A549 (cell line): ENCODE measurements at places on chromosomes 5 and 9.

GRCh38 chr9:71270554-71270953 lies 149.1 kb upstream of the TRPM3 start:
- DNase-seq: no peak

GRCh38 chr9:80885894-80886293 lies 803.5 kb downstream of the TLE1 start:
- DNase-seq: no peak

DNA sequence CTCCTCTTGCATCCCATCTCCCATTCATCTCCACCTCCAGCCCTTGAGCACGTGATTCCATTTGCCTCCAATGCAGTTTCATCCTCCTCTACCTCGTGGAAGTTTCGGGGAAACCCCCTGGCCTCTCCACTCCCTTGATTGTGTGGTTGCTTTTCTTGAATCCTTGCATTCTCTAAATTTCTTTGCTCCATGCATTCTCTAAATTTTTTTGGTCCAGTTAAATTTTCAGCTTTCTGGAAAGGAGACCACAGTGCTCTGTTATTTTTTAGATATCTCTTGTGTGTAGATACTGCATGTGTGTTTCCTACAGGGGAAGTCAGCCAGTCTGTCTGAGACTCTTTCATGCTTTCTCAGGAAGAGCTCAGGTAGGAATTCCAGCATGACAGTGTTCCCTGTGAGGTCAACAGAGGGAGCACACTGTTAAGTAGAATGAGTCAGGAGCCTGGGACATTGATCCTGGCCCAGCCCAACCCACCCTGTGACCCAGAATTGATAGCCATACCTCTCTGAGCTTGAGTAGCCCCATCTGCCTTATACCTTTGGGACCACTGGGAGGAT lies 52.8 kb downstream of the AMBP start:
- DNase-seq: no peak

GRCh38 chr5:110343616-110344015 lies 382.9 kb downstream of the TMEM232 start:
- DNase-seq: no peak

- peak; percentile 75 for DNase-seq
These were observed 872 bp downstream of the TXNDC15 start for GRCh38 chr5:134874831-134875655.

GRCh38 chr5:169765176-169765996 lies 128.3 kb downstream of the DOCK2 start:
- no peak for DNase-seq

DNA sequence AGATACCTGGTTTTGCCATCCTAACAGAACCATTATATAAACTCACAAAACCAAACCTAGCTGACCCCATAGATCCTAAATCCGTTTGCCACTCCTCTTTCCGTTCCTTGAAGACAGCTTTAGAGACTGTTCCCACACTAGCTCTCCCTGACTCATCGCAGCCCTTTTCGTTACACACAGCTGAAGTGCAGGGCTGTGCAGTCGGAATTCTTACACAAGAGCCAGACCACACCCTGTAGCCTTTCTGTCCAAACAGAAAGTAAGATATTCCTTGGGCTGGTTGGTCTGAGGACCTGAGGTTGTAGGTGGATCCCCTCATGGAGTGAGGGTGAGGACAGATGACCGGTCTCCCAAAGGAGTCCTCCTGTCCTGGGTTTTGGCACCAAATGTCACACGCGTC lies 56.7 kb upstream of the NAA35 start:
- DNase-seq: peak; percentile 23

- DNase-seq: no peak
These were observed 9.6 kb upstream of the IL17B start for GRCh38 chr5:149388498-149389190.

DNA sequence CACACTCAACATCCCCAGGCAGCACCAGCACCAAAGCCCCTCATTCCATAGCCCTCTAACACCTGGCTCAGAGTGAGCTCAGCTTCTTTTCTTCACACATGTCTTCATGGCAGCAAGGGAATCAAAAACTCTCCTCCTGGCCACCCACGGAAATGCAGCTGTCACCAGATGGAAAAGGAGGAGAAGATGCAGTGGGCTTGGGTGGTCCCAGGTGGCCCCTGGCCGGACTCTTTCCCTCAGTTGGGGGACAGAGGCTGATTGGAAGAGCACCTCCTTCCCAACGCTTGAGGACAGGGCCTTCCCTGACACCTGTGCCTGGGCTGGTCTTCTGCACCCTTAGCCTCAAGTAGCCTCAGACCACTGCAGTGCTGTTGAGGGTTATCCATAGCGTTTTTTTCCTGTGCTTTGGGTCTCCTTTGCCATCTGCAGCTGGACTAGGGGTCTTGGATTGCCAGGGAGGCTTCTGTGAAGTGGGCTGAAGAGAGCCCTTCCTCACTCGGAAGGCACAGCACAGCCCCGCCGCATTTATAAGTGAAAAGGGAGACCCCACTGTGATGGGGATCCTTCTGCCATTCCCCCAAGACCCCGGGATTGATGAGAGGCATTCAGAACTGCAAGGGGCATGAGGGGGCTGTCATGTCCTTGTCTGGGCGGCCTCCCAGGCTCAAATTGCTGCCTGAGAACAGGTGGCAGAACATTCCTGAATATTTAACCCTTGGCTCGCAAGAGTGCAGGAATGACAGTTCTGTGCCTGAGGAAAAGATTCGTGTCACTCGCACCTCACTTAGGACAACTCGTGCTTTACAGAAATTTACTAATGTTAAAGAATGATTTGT lies 200.0 kb downstream of the AUH start:
- no peak for DNase-seq

DNA sequence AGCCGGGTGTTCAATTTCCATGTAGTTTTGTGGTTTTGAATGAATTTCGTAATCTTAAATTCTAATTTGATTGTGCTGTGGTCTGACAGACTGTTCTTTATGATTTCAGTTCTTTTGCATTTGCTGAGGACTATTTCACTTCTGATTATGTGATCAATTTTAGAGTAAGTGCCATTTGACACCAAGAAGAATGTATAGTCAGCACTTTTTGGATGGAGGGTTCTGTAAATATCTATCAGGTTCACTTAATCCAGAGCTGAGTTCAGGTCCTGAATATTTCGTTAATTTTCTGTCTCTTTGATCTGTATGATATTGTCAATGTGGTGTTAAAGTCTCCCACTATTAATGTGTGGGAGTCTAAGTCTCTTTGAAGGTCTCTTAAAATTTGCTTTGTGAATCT lies 944.9 kb downstream of the TLE4 start:
- no peak for DNase-seq

DNA sequence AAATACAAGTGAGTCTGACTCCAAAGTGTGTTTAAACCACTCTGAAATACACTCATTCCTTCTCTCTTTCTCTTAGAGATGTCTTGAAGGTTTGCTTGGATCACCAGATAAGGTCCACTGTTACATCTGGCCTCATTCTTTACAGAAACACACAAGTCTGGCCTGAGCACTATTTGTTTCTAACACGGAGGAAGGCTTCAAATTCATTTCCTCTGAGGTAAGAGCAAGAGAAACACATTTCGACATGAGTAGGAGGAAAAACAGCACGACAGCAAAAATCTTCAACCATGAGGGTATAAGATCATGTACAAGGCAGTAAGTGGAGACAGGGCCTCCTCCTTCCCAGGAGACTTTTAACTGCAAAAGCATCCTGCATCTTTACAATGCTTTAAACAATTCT lies 8.0 kb downstream of the SIL1 start:
- no peak for DNase-seq

GRCh38 chr5:39518516-39518915 lies 93.7 kb upstream of the DAB2 start:
- DNase-seq: peak; percentile 16

DNA sequence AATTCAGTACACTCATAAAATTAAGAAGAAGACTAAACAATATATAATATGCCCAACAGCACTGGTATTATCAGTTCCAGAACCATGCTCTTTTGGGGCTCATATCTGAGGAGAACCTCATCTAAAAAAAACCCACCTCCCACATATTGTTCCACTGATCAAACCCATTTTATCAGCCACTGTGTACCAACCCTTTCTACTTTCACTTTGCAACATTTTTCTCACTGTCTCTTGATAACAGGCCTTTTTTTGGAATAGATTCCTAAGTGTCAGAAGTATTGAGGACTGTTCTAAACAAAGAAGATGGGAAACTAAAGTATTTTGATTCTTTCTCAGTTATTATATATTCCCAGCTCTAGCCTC lies 173.2 kb downstream of the GABRB2 start:
- no peak for DNase-seq

DNA sequence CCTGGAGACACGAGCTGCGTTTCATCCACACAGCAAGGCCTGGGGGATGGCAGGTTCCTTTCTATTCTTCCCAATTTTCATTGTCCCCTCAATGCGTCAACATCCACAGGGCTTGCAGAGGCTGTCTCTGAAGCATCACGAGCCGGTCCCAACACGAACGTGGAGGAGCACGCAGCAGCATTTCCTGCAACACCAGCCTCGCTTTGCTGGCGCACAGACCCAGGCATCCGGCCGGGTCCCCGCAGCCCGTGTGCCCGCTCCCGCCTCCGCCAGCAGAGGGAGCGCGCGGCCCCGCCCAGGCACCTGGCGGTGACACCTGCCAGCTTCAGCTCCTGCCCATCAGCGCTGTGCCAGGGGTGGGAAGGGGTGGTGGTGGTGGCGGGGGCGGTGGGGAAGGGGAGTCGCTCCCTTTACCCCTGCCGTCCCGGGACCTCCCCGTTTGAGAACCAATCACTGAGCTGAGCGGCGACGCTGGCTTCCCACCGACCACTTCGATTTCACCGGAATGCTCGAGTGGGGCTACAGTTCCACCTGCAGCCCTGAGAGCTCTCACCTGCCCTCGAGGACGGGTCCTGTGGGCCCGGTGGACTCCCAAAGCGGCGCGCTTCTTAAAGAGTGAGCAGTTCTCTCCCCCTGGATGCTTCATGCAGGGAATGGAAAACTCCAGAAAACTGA lies 464.5 kb downstream of the ICE1 start:
- DNase-seq: peak; percentile 14

DNA sequence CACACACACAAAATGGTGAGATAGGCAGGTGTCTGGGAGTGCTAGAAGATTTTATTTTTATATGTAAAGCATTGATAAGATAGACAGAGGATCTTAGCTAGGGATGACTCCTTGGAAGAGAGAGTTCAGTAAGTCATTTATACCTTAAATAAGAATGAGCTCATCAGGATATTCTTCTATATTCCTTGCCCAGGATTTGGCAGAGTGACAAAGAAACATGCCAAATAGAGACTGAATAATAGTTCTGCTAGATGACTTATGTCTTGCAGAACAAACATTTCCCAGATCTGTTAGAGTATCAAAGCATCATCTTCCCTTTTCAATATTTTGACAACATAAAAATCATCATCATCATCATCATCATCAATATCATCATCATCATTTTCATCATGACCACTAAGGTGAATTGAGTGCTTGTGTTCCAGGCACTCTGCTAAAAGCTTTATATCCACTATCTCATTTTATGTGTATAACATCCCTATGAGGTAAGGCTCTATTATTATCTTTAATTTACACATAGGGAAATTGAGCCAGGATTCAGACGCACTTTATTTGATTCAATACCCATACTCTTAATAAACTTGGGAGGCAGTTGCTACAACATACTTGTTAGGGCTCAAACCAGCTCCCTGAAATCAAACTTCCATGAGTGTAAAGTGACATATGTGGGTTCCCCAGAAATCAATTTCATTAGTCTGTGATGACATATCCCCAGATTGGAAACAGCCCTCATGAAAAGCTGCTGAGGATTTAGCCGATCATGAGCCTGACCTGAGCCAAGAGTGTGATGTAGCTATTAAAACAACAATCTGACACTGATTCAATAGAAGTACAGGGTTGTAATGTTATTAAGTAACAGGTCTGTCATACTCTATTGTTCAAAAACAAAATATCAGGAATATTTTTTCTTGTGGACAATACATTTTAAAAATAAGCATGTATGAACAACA lies 176.3 kb upstream of the SEMA6A start:
- no peak for DNase-seq

GRCh38 chr5:107743373-107744000 lies 72.8 kb upstream of the EFNA5 start:
- DNase-seq: peak; percentile 6

DNA sequence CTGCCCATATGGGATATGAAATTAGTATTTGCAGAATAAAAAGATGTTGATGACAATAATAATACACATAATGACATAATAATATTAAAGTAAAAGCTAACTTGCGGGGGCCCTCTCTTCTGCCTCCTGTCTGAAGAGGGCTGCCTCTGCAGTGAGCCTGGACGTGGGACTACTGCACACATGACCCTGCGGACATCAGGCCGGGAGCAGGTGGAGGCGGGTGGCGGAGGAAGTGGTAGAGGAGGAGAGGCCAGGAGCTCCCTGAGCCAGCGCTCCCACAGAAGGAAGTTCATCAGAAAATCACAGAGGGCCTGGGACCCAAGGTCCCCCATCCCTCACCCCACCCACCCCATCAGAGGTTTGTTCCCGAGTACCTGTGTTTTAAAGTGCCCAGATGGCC lies 60.5 kb downstream of the ROPN1L start:
- no peak for DNase-seq

- no peak for DNase-seq
These were observed 225.9 kb upstream of the PCSK5 start for GRCh38 chr9:75664597-75664996.

DNA sequence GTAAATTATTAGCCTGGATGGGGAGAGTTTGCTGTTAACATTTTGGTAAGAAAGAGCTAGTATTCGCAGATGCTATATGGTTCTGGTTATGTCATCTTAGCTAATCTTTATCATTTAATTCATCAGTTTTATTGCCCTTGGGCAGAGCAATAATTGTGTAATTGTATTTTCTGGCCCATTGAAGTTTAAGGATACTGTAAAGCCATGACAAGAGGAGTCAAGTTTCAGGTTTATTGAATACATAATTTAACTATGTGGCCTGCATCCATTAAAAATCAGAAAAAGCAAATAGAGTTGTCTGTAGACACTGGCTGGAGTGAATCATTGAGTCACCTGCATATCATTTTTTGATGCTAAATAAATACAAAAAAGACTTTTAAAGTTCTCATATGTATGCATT lies 255.8 kb downstream of the PRELID2 start:
- DNase-seq: no peak

DNA sequence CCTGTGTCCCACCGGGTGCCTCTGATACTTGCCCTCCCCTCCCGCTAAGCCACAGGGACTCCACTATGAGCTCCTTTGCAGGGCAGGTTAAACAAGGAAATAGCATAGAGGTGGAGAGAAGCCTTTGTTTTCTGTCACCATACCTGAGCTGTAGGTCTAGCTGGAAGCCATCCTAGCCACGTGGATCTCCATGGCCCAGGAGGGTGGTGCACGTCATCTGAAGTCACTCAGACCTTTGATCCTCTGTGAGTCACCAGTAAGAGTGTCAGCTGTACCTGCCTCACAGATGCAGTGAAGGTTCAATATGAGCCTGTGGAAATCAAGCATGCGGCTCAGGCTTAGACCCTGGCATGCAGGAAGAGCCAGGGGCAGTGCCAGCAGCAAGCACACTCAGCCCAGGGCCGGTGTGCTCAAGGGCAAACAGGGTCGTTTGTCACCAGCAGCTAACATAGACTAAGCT lies 55.1 kb downstream of the ASS1 start:
- peak; percentile 44 for DNase-seq

GRCh38 chr9:86321373-86321772 lies 32.8 kb downstream of the TUT7 start:
- DNase-seq: peak; percentile 64
